ENCODE measurements at places on chromosomes 11 and 22.

- no peak for DNase-seq
Measured at GRCh38 chr11:2136952-2137201, 2.3 kb downstream of the IGF2 start.

GRCh38 chr11:111461460-111462235 is 50.5 kb downstream of the BTG4 start:
- DNase-seq = no peak

- DNase-seq = no peak
Measured at GRCh38 chr11:16040151-16040550, 316.2 kb downstream of the SOX6 start.

GRCh38 chr11:469684-470560 is 19.8 kb downstream of the PTDSS2 start:
- no peak for DNase-seq

DNA sequence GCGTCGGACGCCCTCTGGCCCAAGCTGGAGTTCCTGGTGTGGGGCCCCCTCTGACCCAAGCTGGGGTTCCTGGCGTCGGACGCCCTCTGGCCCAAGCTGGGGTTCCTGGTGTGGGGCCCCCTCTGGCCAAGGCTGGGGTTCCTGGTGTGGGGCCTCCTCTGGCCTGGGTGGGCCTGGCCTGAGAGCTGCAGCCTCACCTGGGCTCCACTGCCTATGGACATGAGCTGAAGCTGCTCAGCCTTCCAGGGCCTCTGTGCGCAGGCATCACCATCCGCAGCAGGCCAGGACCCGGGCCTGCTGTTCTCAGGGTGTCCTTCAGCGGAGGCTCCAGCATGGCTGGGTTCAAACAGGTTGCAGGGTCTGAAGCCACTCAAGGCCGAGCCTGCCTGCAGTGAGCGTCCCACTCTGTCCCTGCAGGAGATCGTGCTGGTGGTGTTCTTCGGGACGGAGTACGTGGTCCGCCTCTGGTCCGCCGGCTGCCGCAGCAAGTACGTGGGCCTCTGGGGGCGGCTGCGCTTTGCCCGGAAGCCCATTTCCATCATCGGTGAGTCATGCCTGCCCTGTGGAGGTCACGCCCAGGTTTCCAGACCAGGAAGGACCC is 125.5 kb downstream of the KCNQ1 start:
- no peak for DNase-seq

DNA sequence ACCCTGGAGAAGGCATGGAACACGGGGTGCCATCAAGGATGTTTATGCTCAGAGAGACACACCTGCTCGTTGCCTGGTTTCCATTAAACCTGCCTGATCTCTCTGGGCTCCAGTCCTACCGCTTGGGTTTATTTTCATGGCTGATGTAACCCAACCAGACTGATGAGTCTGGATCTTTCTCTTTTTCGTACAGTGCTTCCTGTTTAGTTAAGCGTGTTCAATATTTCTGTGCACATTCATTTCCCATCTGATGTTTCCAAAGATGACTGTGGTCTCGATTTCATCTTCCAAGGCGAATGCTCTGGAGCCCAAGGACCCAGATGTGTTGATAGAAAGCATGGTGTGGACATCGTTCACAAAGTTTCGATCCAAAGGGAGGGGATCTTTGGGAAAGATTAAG is 84.3 kb downstream of the SNX19 start:
- no peak for DNase-seq

DNA sequence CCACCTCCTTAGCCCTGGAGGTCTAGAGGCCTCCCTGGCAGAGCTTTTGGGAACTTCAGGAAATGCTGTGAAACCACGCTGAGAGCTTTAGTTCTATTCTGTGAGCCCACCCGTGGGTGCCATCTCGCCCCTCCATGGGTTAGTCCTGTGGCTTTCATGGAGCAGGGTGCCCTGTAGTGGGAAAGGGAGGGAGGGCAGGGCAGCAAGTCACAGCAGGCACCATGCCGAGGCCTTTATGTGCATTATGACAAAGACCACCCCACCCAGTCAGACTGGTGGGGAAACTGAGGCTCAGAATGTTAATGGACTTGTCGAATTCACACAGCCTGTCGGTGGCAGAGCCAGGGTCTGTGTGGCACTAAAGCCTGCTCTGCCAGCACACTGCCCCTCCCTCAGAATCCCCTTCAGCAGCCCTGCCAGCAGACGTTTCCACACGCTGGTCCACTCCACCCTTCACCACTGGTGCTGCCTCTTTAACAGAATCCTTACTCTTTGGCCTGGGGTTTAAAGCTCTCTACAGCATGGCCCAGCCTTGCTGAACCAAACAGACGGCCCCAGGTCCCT is 13.4 kb downstream of the TMPRSS13 start:
- no peak for DNase-seq

- no peak for DNase-seq
Measured at GRCh38 chr11:71098776-71099175, 153.6 kb downstream of the SHANK2 start.

DNA sequence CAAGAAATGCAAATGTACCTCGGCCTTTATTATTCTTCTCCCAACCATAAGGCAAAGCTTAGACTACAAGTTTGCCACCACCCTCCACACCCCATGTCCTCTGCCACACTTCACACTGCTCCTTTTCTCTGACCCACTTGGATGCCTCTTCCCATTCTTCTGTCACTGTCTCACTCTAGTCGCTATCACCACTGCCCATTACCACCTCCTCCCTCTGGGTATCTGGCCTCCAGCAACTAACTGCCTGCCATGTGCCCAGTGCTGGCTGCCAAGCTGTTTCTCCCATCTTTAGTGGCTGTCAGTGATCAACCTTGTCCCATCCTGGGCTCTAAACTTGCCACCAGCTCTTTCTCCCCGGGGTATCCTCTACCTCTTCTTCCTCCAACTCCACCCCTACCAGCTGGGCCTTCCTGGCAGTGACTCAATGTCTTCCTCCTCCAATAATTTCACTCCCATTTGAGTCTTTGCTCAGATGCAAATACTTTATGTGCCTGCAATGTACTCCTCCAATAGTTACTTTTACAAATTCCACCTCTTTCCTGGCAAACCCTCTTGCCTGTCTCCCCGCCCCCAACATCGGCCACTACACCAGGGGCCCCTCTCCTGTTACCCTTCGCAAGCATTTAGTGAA is 20.1 kb upstream of the KDM2A start:
- DNase-seq = no peak

DNA sequence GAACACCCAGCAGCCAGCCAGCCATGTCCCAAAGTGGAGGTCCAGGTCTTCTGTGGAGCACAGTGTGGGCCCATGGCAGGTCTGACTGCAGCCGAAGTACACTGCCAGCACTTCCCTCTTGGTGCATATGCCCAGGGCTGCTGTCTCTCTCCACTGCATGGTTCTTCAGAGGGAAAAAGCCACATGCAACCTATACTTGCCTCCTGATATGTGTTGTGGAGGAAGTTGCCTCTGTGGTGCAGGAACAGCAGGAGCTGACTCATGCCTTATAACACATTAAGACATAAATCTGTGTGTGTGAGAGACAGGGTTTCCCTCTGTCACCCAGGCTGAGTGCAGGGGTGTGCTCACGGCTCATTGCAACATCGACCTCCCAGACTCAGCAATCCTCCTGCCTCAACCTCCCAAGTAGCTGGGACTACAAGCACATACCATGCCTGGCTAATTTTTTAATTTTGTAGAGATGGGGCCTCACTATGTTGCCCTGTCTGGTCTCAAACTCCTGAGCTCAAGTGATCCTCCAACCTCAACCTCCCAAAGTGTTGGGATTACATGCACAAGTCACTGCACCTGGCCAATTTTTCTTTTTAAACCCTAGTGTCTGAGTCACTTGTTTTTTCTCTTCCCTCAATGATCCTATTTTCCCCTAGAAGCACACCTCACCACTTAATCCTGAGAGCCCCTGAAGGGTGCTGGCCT is 98.8 kb downstream of the MPPED2 start:
- DNase-seq = no peak
